ENCODE measurements at places on chromosomes 11 and 22.

DNA sequence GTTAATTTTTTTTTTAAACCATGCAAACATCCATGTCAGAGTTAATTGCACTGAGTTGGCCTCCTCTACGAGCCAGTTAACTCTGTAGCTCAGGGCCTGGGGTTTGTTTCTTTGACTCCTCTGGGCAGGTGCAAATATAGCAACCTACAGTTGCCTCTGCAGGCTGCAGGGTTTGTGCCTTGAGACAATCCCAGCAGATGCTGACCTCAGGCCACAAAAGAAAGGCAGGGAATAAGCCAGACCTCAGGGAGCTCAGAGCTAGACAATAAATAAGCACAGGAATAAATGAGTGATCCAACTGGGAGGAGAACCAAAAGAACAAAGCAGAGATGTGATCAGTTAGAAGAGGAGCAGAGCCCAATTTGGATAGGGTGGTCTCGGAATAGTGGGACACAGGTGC, 390.8 kb downstream of the SHANK2 start:
- DNase-seq: no peak

DNA sequence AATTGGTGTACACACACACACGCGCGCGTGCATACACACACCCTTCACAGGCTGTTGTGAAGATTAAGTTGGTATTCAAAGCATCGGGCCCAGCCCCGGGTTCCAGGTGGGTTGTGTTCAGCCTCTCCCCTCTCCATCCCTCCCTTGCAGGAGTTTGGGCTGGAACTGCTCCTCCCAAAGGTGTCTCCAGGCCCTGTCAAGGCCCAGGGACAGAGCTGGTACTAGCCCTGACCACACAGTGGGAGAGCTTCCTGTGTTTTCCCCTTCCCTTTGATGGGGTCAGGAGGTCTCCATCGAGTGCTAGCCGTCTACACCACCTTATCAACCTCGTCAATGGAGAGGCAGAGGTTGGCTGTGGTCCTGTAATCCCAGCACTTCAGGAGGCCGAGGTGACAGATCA, 36.5 kb upstream of the CSNK1E start:
- DNase-seq: no peak

DNA sequence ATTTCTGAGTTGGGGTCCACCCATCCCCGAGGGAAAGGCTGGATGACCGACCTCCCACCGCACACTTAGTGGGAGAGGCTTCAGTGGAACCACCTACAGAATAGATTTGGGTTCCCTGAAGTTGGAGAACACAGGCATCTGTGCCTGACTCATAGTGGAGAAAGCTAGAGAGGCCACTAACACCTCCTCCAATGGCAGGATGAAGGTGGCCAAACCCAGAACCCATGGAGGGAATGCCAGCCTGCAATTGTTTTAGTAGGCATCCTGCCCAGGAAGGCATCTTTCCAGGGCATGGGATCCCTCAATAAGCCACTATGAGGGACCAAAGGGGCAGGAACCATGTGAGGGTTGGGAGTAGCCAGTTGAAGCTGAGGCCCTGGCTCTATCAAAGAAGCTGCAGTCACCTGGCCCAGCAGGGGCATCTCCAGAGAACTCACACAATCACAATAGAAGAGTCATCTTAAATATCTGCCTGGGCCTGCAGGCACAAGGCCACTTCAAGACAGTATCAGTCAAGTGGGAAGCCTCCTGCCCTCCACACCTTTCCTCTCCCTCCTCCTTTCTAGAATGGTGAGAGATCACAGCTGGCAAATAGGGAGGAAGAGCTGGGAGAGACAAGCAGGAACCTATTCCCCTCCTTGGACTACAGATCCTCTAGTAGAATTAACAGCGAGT, 124.1 kb upstream of the CSNK2A3 start:
- DNase-seq: no peak

- no peak for DNase-seq
Measured at GRCh38 chr11:112616327-112617097, 344.7 kb upstream of the NCAM1 start.

- no peak for DNase-seq
Measured at GRCh38 chr11:45379162-45379863, 93.2 kb upstream of the SYT13 start.

DNA sequence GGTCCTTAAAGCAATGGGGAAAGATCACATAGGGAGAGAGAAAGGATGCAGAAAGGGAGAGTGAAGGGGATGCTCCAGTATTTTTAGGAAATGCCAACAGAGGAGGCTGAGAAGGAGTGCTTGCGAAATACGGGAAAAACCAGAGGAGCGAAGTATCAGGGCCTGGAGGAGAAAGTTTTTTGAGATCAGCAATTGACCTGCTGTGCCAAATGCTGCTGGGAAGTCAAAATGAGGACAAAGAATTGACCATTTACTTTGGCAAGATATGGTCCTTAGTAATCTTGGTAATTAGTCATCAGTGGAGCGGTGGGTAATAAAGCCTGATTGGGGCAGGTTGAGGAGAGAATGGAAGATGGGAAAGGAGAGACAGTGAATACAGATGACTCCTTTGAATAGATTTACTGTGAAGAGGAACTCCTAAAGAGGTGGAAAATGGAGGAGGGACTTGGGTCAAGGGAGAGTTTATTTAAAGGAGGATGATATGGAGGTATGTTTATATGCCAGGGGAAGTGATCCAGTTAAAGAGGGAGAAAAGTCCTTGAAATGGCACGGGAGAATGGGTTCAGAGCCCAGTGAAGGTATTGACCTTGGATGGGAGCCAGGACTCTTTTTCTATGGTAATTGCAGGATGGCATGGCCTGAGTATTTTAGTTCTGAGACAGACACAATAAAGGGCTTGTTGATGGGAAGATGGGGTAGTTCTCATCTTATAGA, 111.5 kb downstream of the PKNOX2 start:
- peak; percentile 20 for DNase-seq

GRCh38 chr11:120500414-120501071, 11.0 kb upstream of the GRIK4 start:
- DNase-seq: peak; percentile 27

DNA sequence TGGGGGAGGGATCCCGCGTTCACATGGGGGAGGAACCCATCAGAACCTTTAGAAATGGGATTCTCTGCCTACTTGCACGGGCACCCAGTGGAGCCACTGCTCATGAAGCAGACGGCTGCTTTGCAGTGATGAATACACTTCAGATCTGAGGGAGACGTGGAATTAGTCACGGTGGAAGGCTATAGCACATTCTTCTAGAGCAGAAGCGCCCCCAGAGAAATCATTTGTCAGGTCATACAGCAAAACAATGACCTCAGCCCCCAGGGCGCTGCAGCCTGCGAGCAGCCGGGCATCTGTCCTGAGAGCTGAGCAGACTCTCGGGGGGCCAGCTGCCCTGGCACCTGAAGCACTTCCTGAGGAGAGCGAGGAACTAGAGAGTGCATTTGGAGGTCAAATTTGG, 12.7 kb downstream of the TP53AIP1 start:
- peak; percentile 22 for DNase-seq

GRCh38 chr11:72078477-72078876, 1.9 kb downstream of the NUMA1 start:
- peak; percentile 45 for DNase-seq

DNA sequence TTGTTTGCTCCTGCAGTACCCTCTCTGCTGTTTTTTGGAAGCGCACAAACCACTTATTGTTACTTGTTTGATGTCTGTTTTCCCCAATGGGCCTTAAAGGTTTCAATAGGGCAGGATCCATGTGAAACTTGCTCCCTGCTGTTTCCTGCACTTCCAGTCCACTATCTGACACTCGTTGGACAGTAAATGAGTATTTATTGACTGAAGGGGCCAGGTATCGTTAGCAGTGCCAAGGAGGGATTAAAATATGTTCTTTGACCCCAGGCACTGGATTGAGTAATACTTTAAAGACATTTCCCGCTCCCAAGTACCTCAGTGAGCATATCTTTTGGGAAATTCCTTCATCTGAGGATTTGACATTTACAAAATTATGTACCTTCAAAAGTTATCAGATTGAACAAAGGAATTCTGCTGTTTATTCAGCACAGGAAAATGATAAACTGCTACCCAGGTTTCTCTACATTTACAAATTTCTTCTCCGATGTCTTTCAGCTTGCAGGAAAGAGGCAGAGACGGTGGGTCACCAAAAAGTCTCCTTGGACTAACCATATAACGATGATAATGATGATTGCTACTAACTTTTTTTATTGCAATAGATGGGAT, 23.3 kb upstream of the OR9Q2 start:
- no peak for DNase-seq

DNA sequence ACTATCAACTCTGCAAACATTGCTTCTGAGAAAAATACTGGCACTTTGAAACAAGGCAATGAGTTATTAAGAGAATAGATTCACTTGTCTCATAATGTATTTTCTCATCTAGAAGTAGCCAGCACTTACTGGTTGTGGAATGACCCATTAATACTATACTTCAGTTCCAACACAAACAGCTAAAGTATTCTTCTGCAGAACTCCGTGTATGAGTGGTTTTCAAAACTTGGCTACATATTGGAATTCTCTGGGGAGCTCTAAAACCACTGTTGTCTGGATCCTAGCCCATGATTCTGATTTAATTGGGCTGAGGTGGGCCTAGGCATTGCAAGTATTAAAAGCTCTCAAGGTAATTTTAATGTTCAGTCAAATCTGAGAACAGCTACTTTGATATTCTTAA, 1416.4 kb upstream of the RAG2 start:
- DNase-seq: peak; percentile 79

GRCh38 chr11:34478845-34479663, 34.5 kb downstream of the ELF5 start:
- no peak for DNase-seq

- DNase-seq: no peak
Measured at GRCh38 chr11:90251599-90251998, 28.8 kb upstream of the CHORDC1 start.

GRCh38 chr11:117972044-117972443, 14.2 kb upstream of the IL10RA start:
- no peak for DNase-seq

DNA sequence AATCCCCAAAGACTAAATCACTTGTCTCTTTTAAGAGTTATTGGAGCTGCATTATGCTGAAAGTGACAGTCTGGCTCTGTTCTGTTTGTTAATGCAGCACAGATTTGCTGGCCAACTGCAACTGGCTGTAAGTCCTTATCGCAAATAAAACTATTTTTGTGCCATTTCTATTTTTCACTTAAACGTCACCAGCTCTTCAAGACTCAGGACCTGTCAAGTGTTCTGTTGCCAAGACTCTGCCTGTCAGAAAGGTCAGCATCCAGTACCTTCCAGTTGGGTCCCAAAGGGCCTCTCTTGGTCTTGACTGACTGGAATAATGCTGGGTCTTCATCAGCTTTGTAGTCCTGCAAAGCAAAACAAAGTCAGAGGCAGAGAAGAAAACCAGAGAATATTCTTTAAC, 45.6 kb downstream of the PITPNB start:
- no peak for DNase-seq

- no peak for DNase-seq
Measured at GRCh38 chr11:65880027-65880426, 390 bp downstream of the CTSW start.

DNA sequence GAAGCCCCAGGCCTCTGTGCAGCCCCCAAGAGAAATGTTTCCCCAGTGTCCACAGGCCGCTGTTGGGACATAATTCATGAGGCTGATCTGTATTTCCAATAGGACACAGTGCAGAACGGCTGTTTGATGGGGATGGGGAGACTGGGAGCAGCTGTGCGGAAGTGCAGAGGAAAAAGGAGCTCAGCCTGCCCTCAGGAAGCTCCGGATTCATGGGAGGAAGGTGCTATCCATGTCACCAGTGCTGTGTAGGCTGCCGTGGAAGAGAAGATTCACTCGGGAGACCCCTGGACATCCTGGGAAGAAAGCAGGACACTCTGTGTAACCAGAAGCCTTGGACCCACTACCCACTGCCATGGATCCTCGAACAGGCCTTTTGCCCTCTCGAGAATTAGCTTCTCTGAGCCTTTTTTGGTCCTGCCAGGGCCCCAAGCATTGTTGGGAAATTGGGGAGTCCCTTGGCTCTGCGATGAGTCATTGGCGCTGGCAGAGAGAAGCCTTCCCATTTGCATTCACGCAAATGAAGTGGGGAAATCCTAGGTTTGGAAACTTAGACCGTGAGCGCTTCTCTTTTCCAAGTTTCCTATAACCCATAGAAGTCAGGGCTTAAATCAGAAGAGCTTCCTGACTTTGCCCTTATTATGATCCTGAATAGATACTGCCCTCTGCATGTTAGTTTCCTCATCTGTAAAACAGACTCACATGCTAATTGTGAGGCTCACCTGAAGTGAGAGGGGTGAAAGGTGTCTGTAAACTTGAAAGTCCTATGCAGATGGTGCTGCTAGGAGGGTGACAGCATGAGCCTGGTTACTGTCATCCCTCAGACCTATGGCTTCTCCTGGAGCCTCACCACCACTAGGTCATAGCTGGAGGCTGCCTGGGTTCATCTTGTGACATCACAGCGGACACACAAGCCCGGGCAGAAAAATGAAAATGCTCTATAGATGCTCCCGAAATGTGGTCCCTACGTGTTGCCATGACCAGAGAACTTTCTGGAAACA, 229.2 kb upstream of the B3GAT1 start:
- DNase-seq: no peak

DNA sequence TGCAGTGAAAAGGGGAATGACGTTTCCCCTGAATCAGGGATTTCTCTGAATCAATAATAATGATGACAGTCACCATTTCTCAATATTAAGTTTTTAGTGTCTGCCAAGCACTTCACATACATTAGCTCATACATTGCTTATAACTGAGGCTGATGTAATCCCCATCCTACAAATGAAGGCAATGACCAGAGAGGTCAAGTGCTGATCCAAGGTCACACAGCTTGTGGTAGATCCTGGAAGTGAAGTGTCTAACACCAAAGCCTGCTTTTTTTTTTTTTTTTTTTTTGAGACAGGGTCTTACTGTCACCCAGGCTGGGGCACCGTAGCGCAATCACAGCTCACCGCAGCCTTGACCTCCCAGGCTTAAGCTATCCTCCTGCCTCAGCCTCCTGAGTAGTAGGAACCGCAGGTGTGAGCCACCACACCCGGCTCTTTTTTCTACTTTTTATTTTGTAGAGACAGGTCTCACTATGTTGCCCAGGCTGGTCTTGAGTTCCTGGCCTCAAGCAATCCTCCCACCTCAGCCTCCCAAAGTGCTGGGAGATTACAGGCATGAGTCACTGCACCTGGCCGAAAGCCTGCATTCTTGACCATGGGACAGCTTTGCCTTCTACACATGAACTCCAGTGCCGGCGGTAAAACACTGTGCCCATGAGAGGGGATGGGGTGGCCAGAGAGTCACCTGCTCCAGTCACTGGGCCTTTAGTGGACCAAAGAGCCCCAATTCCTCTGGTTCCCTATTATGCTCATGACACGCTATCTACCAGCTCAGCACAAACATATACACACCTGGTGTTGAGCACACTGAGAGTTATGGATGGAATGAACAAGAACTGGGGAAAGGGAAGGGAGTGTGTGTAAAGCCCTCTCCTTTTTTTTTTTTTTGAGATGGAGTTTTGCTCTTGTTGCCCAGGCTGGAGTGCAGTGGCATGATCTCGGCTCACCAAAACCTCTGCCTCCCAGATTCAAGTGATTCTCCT, 17.4 kb downstream of the ARHGAP1 start:
- peak; percentile 27 for DNase-seq

DNA sequence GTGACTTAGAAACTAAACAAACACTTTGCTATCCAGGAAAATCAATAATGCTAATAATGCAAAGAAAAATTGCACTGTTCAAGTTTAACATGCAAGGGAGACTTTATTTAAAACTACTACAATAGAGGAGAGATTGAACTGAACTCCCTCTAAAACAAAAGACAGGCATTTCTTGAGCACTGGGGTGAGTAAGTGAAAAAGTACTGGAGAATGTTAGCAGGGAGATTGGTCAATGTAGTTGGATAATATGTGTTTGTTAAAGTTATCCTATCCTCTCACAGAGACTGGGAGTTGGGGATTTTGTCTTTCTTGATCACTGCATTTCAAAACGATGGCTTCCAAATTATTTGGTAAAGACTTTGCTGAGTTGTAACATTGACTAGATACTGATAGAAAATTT, 77.6 kb downstream of the LUZP2 start:
- no peak for DNase-seq

Measured in EH (cell line).